ENCODE measurements at places on chromosomes 5 and 9. TPM values are rescaled to one million over a fixed set of nuclear protein-coding genes. Genes with fewer than 3 reads are reported as not detected.

DNA sequence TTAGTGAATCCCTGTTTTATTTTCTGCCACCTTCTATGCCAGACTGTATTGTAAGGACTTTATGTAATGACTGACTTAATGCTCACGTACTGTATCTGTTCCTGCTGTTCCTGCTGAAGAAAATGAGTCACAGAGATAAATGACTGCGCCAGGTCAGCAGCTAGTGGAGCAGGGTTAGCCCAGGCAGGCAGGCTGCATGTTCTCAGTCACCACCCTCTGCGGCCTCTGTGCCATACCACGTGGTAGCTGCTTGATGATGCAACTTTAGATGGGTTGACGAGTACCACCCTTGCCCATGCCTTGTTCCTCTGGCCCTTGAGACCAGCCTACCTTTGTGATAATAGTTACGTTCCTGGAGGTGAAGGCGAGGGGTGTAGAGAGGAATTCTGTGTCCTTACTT is 161.9 kb downstream of the TRIO start:
- no peak for DNase-seq

DNA sequence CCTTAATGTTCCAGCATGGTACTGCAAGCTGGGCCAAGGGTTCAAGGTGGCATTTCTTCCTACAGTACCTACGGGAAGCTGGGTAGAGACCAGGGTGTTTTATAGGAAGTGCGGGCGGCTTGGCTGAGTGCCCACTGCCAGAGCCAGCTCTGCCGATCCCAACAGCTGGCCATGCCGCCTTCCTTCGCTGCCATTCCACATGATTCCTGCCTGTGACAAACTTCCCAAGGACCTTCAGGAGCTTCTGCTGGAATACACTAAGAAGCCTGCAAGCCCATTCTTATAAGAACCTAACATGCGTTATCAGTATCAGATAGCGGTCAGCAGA is 22.0 kb downstream of the MYO10 start:
- DNase-seq: no peak

KIF27 gene
- total RNA-seq: 2.0 TPM

- DNase-seq: no peak
These were observed 40.9 kb upstream of the TNC start for GRCh38 chr9:115158661-115159481.

Measured in Caco-2 (cell line).